GM12864 (cell line): ENCODE measurements at places on chromosomes 7 and 10.

DNA sequence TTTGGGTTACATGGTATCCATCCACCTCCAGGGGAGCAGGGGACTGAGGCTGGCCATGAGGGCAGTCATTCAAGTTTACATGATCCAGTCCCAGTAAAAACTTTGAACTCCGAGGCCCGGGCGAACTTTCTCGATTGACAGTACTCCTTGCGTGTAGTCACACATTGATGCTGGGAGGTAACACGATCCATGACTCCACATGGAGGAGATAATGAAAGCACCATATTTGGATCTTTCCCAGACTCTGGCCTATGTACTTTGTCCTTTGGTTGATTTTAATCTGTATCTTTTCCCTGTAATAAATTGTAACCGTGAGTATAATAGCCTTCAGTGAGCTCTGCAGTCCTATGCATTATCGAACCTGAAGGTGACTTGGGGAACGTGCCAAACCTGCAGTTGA, 401.6 kb downstream of the KCNMA1 start:
- DNase-seq = no peak

- no peak for DNase-seq
Measured at GRCh38 chr7:65463184-65463583, 89.5 kb downstream of the ZNF92 start.

DNA sequence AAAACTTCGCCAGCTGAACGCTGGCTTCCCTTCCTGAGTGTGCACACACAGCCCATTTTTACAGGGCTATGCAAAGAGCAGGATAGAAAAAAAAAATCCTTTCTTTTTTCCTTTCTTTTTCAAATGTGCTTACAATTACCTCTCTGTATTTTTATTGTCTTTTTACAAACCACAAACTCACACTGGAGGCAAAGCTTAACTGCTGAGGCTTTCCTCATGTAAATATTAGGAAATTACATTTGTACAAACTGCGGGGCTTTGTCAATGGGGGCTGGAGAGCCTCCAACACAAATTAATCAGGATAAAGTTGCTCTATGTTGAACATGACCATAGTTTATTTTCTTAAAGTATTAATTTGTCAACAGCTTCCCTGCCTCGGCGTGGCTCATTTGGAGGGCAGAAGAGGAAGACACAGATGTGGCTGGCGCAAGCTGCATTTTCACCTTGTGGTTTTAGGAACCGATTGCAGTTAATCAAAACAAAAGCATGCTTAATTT, 411.7 kb upstream of the MKI67 start:
- DNase-seq = no peak

DNA sequence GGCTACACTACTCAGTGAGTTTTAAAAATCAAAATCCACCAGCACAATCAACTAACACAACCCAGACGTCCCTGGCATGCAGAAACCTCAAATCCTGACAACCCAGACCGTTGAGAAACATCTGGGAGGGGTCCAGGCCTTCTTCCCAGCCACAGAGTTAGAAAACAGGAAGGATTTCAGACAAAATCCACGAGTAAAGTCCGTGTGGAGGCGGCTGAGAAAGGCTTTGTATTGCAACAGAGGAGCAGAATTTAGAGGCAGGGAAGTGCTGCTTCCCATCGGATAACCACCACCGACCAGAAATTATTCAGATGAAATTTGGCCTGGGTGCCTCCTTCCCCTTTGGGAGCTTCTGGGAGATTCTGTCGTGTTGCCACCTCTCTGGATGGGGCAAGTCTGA, 61.5 kb downstream of the TNS3 start:
- no peak for DNase-seq

- no peak for DNase-seq
Measured at GRCh38 chr7:132656846-132657776, 80.8 kb upstream of the PLXNA4 start.

- no peak for DNase-seq
Measured at GRCh38 chr7:157012113-157012547, 1.7 kb upstream of the MNX1 start.

GRCh38 chr10:35643151-35644049, 1.3 kb upstream of the FZD8 start:
- DNase-seq = no peak
